ENCODE measurements at places on chromosomes 12 and 14.

DNA sequence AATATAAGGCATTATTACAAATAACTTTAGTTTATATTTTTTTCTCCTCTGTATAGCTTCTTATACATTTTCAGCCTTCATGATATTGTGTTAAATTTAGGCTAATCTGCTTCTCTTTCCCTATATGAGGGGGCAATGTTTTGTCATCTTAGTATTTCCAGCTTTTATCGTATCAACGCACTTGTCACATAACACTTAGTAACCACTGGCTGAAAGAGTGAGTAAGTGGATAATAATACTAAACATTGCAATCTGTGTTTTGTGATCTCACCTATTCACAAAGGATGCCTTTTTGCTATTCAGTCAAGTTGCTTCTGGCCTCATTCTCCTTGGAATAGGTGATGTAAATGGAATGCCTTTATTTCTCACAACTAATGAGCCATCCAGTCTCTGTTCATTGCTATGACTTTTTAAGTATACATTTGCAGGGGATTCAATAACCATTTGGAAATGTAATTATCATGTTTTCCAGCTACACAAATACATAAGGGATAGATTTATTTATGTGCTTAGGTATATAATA lies 260.9 kb downstream of the BMP4 start:
- no peak for DNase-seq

- no peak for DNase-seq
Measured at GRCh38 chr12:24821691-24822090, 127.2 kb downstream of the BCAT1 start.

- DNase-seq, result peak; percentile 2
Measured at GRCh38 chr14:101124815-101125214, 221.3 kb upstream of the RTL1 start.

DNA sequence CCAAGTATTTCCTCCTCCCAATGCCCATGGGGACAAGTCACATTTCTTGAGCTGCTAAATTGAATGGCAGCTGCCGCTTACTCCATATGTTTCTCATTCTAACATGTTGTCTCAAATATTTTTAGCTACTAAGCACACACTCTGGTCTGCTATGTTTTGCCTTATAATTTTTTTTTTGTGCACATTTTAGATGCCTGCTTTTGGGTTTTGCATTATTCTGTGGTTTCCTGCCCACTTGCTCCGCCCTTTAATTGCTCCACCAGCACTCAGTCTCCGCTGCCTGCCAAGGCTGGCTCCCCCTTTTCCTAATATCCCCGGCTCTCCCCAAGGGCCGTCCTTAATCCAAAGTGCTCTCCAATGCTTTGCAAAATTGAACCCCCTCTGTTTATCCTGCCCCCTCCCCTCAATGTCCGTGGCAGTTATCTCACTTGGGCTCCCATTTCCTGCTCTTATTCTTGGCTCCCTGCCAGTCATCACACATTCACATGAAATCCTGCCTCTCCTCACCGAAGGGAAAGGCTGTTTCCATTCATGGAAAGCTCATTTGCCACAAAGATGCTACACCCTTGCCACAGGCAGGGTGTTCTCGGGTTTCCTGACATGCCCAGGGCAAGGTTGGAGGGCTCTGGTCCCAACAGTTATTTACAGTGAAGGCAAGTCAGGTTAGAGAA lies 79.4 kb downstream of the C12orf75 start:
- DNase-seq, result no peak

DNA sequence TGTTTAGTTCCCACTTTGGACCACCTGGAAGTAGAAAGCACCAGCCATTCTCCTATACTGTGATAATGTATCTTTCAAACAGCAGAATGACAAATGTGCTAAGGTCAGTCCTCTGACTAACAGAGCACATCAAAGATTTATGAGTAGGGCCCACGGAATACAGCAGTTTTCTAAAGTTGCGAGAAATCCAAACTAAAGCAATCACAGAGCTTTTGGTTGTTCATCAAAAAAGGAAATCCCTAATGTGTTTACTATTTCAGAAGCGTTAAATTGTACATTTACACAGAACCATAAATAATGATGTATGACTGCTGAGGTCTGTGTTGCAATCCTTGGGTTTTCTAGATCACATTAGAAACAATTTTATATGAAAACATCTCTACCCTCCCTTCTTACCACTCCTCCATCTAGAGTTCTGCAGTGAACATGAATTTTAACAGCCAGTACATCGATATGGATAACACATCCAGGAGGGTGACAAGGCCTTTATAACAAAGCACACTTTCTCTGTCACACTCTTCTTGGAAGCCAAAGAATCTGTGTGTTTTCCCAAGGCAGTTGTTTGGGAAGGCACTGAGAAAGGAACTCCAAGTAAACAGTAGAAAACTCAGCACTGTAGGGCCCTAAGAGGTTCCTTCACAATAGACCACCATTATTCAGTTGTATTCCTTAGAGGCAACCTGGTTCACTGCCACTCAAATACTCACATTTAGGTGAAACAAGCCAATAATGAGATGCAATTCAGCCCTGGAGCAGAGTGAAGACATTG lies 7.3 kb downstream of the KITLG start:
- no peak for DNase-seq

- no peak for DNase-seq
Measured at GRCh38 chr12:65596514-65597091, 227.7 kb upstream of the HMGA2 start.

- no peak for DNase-seq
Measured at GRCh38 chr12:70096759-70097410, 146.3 kb upstream of the CNOT2 start.

DNA sequence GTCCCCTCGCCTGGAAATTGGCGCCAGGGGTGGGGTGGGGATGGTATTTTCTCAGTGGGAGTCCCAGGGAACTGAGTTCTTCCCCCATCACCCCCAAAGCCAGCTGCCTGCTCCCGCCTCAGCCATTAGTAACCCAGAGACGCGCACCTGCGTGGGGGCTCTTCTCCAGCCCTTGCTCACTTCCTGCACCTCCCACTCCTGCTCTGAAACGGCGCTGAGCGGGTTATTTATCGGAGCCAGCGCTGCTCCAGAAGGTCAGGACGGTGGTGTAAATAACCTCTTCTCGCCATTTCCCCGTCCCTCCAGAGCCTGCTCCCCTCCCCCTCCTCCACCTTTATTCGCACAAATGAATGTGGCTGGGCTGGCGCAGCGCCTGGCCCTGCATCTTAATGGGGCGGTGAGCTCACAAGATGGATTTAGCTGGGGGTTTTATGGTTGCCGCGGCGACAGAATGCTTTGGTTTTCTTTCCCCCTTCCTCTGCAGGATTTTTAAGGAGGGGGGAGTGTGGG lies 12.2 kb downstream of the GPR84 start:
- peak; percentile 75 for DNase-seq

DNA sequence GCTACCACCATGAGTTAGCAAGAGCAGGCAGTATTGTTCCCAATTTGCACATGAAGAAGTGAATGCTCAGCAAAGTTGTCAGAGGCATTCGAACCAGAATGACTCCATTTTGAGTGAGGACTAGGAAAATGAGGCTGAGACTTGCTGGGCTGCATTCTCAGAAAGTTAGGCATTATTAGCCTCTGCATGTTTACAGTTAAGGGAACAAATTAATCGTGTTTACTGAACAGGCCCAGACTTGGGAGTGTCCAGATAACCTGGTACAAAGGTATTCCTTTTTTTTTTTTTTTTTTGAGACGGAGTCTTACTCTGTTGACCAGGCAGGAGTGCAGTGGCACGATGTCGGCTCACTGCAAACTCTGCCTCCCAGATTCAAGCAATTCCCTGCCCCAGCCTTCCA lies 22.5 kb upstream of the VWF start:
- no peak for DNase-seq

DNA sequence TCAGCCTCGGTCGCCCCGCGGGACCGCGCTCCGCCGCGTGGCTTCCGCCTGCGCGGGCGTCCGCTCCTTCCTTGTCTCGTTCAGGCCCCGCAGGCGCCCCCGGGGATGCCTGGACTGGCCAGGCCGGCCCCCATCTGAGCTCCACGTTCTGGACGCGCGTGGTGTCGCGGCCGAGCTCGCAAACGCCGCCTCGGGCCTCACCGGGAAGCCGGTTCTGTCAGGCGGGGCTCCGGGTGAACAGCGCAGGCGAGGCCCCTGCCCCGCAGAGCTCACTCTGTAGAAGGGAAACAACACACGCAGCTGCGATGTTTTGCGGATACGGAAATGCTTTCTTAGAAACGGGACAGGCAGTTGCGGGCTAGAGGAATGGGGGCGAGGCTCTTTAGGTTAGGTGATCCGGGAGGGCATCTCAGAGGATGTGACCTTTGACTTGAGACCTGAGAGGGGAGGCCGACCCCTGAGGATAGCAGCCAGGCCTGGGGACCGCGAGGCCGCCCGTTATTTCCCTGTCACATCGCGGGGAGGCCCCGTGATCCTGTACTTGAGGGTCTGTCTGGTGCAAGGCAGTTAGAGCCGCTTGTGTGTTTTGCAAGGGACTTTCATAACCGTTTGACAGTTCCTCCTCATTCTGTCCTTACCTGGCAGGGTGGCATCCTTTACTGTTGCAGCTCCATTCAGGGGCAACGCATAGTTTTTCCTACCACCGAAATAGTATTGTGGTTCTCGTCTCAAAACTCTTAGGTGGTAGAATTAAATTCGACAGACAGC lies 584 bp downstream of the VRK1 start:
- peak; percentile 34 for DNase-seq

GRCh38 chr14:105398726-105399465 lies 558 bp downstream of the TEX22 start:
- peak; percentile 80 for DNase-seq

DNA sequence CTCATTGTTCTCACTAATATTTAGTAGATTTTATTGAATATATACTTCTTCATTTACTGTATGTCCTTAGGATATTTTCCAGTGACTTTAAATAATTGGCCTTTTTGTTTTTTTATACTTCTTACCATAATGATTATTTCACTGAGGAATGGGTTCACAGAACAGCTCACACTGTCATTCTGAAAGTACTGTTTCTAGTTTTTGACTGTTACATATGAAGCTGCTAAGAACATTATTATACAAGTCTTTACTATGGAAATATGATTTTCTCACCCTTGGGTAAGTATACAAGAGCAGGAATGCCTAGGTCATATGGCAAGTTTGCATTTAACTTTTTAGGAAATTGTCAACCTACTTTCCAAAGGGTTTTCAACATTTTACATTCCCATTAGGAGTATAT lies 343.1 kb downstream of the CCER1 start:
- no peak for DNase-seq

DNA sequence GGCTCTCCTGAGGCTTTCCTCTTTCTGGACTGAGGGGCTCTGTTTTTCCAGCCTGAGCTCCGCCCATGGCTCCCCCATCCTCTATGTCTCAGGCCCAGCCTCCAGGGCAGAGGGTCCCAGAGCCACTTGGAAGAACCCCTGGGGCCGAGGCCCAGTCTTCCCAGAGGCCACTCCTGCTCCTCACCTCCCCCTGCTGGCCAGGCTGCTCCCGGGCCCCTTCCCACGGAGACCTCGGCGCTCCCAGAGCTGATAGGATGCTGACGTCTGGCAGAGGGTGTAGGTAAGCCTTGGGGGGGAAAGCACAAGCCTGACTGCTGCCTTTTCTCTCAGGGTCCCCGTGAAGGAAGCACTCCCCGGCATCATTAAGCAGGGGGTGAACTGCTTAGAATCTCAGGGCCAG lies 51.4 kb downstream of the ERH start:
- peak; percentile 79 for DNase-seq

- no peak for DNase-seq
Measured at GRCh38 chr12:47774663-47775062, 1.6 kb downstream of the SLC48A1 start.

DNA sequence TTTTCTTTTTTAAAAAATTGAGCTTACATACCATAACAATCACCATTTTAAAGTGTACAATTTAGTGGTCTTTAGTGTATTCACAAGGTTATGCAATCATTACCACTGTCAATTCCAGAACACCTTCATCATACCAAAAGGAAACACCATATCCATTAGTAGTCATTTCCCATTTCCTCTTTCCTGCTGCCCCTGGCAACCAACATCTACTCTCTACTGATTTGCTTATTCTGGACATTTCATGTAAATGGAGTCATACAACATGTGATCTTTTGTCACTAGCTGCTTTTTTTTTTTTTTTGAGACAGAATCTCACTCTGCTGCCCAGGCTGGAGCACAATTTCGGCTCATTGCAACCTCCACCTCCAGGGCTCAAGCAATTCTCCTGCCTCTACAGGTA lies 66.8 kb upstream of the CFL2 start:
- DNase-seq, result no peak

DNA sequence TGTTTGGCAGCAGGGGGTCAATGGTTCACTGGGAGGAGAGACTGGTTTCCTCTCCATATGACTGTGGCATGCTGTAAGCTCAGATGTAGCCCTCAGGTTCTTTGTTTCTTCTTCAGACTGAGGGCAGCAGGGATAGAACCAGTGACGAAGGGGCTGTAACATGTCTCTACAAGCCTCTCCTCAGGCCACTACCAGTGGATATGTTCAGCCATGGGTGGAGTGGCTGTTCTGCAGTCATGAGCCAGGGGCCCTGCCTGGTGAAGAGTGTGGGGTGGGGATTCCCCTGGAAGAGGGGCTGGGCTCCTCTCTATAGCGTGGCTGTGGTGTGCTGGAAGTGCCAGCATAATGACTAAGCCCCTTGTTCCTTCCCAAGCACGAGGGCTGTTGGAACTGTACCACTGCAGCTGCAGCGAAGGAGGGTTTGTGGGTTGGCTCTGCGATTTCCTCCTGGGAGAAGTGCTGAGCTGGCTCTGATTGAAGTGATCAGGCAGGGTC lies 55.8 kb downstream of the CMAS start:
- DNase-seq, result no peak

DNA sequence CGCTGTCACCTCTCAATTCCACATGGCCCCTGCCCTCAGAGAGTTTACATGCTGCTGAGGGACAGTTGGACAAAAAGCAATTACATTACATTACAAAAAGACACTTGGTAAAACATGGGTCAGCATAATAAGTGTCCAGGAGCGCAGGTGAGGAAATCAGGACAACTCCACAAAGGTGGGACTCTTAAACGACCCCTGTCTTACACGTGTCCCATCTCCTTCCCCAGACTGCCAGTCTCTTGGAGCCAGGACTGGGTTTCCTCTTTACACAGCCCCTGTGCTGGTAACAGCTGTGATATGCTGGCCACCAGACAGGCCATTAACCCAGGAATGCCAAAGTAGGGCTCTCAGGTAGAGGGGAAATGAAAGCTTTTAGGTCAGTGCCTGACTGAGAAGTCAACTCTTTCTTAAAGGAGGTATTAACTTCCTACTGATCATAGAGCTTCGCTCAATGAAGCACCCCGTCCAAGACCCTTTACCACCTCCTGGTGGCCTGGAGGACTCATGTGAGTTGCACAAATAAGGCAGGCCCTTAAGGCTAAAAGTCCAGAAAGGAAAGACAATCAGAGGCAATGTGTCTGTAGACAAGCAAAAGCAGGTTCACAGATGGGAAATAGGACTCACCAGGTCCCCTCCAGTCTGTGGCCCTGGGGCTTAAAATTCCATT lies 55.5 kb downstream of the ANO2 start:
- peak; percentile 56 for DNase-seq

- no peak for DNase-seq
Measured at GRCh38 chr14:55605793-55606192, 25.8 kb downstream of the KTN1 start.

GRCh38 chr14:95313707-95314106 lies 6.0 kb downstream of the CLMN start:
- no peak for DNase-seq

DNA sequence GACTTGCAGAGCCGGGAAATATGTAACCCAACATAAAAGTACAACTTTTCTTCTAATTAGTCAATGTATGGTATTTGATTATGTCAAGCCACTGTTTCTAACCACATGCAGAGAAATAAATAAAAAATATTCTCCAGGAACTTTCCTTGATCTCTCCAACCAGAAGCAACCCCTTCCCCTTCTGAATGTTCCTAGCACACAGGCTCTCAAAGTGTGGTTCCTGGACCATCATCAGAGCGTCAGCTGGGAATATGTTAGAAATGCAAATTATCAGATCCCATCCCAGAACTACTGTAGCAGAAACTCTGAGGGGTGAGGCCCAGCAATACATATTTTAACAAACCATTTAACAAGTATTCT lies 21.0 kb upstream of the ITPR2 start:
- no peak for DNase-seq
